ENCODE measurements at places on chromosomes 2 and 18.

GRCh38 chr2:121355488-121355887 lies 70.5 kb upstream of the TFCP2L1 start:
- DNase-seq, result no peak

- no peak for DNase-seq
Measured at GRCh38 chr2:28048341-28048740, 157.8 kb downstream of the BABAM2 start.

- DNase-seq, result no peak
Measured at GRCh38 chr2:25504266-25504665, 162.5 kb upstream of the DNMT3A start.

DNA sequence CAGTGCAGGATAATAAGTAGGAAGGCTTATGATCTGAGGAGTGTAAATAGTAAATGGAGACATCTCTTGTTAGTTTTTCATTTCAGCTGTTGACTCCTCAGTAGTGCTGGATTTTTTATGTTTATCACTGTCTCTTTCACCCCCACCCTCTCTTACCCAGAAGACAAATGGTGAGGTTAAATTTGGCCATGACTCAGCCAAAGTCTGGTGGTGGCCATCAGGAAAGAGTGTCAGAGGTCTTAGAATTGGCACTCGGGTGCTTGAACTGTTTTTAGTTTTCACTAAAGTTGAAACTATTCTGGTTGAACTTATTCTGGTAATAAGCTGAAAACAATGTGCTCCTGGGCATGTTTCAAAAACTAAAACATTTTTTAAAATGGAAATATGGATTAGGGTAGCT lies 123.3 kb downstream of the FHOD3 start:
- no peak for DNase-seq

DNA sequence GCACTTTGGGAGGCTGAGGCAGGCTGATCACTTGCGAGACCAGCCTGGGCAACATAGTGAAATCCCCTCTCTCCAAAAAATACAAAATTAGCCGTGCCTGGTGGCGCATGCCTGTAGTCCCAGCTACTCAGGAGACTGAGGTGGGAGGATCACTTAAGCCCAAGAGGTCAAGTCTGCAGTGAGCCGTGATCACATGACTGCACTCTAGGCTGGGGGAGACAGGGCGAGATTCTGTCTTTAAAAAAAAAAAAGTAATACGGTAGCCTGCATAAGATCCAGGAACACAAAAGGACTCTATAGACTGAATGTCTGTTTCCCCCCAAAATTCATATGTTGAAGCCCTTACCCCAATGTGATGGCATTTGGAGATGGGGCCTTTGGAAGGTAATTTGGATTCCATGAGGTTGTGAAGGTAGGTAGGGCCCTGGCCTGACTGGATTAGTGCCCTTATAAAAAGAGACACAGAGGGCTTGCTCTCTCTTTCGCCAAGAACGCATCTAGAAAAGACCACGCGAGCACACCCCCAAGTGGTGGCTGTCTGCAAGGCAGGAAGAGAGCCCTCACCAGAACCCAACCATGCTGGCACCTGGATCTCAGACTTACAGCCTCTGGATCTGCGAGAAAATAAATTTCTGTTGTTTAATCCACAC lies 17.0 kb downstream of the MBOAT2 start:
- no peak for DNase-seq

- no peak for DNase-seq
Measured at GRCh38 chr2:186683341-186683740, 10.5 kb upstream of the FAM171B start.

GRCh38 chr18:10057401-10057893 lies 143.6 kb downstream of the VAPA start:
- no peak for DNase-seq

DNA sequence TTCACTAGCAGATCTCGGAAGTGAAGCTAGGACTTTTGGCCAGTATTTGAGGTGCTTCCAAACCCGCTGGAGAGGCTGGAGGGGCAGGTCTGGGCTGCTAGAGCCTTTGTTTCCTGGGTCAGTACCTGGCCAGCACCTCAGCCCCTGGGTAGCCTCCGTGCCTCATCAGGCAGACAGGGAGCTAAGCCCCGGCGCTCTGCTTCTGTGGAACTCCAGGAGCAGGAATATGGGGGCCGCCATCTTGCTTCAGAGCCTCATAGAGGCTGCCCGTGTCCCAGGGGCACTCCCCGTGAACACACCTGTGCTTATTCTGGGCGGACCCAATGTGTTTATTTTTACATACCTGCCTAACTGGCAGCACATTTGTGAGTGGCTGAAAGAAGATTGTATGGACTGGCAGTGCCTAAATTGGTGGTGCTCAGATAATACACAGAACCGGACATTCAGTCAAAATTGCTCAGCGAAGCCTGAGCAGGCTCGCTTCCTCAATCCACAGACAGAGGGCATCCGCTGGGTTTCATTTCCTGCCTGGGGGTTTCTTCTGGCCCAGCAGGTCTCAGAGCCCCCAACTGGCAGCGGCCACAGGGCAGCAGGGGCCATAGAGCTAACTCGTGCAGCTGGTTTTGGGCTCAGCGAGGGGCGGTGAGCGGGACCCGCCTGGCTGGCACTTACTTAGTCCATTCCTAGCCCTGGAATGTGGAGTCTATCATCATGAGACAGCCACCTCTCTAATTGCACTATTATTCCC lies 176.8 kb upstream of the ALKAL2 start:
- no peak for DNase-seq

DNA sequence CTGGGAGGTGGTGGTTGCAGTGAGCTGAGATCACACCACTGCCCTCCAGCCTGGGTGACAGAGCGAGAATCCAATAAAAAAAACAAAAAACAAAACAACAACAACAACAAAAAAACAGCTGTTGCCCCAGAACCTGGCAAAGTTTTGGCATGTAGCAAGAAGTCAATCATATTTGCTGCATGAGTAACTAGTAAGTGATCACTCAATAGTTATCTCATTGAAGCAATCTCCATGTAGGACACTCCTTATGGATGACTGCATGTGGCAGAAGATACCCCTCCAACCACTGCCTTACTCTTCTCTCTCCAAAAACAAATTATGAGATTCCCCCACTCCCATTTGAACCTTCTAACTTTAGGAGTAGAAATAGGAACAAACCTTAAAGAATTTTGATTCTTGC lies 113.7 kb downstream of the TTC27 start:
- no peak for DNase-seq
